Cardiac fibroblast (primary cell): ENCODE measurements at places on chromosomes 7 and 10.

DNA sequence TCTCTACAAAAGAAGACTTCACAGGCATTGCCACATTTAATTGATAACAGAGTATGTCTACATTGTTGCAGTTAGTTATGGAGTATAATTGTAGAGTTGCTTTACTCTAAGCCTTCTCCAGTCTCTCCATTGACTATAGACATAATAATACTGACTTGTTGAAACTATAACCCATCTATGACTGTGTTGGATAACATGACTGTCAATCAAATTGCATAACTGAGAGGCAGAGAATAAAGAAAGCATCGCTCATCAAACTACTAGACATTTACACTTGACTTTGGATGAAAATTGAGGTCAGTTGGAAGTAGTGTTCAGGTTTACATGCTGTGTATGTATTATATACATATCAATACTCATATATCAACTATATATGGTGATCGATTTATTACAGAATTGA lies 3.4 kb upstream of the ATXN7L1 start:
- no peak for DNase-seq

DNA sequence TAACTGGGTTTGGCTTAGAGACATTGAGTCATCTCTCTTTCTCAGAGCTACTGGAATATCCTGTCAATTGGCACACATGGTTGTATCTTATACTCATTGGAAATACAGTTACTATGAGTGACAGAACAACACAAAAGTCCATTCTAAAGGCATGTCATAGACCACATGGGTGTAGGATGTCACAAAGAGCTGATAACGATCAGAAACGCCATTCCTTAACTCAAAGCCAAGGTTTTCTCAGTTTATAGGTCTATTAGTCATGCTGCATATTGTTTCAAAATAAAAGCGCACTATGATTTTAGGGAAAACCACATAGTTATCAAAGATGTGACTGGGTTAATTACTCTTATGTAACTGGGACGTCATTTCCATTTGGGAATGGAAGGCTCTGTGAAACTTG lies 147.2 kb upstream of the FAM171A1 start:
- peak; percentile 4 for DNase-seq

- peak; percentile 80 for DNase-seq
Observed at GRCh38 chr10:121709675-121710073, 111.4 kb upstream of the FGFR2 start.

- no peak for DNase-seq
Observed at GRCh38 chr7:127730658-127731276, 78.8 kb downstream of the SND1 start.

DNA sequence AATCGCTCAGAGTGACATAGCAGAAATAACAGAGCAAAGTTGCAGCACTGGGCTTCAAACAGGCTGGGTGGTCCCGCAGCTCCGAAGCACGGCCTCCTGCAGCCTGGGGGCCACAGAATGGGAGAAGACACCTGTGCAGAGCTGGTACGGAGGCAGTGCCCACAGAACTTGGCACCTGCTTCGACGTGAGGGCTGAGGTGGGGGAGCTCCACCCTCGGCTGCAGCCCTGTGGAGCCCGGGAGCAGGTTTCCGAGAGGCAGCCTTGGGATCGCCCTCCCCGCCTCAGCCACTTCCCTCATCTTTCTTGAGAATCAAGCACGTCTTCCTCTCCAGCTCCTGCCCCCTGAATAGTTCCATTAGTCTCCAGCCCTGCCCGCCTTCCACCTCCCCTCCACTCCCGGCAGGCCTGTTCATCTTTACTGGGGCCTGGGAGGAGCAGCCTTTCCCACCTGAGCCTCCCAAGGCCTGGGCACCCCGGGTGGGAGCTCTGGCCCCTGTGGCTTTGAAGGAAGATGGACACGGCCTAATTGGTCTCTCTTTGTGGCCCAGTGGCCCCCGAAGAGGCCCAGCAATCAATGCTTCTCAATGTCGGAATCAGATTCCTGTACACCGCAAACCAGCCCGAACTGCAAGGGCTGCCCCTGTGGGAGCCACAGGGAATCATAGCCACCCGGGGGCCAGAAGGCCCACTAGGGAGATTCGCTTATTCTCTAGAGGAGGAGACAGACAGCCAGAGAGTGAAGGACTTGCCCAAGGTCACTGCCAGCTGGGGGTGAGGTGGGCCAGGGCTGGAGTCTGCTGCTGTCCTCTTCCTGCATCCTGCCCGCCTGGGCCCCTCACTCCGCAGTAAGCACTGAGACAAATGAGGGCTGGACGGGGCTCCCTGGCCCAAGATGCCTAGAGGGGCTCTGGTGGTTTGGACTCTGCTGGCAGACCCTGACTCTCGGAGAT lies 17.0 kb upstream of the PCBD1 start:
- no peak for DNase-seq

DNA sequence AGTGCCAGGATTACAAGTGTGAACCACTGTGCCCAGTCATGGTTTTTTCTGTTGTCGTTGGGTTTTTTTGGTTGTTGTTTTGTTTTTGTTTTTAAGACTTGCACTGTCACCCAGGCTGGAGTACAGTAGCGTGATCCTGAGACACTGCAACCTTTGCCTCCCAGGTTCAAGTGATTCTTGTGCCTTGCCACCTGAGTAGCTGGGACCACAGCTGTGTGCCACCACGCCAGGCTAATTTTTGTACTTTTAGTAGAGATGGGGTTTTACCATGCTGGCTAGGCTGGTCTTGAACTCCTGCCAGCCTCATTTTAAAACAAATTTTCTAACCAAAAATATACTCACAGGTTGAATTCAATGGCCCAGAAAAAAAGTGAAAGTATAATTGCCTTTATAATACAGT lies 174.1 kb downstream of the AHR start:
- DNase-seq, result no peak

GRCh38 chr10:118449521-118449920 lies 107.4 kb upstream of the FAM204A start:
- DNase-seq, result no peak

DNA sequence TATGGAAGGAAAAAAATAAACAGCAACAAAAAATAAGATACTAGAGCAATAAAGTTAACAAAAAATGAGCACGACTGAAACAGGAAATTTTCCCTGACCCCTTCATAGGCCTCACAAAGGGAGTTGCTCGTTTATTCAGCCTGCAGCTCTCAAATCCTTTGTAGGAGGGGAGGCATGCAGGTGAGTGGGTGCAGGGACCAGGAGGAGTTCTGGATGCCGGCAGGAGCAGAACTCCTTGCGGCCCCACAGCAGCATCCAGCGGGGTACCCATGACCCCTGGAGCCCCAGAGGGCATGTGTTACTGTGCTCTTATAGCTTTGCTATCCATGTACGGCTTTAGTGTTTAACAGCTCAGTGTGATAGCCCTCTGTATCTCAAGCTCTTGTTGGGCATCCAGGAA lies 5.8 kb downstream of the TAS2R39 start:
- no peak for DNase-seq

DNA sequence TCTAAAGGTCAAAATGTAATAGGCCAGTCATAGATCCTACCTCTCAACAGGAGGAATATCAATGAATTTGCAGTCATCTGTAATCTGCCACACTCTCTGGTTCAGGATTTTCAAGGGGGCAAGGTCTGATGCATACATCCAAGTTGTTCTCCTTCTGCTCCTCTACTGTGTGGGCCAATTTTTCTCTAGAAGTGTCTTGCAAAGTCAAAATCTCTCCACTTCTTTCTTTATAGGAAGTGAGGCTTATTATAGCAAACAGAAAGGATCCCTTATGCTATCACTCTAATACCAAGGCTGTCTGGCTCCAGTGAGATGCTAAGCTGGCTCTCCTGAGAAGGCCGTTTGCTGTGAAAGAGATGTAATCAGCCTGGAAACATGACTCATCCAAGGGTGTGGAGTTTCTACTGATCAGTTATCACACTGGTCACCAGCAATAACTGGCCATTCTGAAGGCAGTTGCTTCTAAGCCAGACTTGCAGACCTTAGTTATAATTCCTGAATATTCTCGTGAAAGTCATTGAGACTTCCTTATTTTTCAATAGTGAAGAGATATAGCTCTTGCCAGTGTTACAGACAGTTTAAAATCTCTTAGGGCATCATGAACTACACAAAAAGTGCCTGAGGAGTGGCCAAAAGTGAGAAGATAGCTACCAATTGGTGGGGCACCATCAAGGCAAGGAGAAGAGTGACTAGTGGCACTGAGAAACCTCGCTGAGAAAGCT lies 43.2 kb upstream of the LRGUK start:
- DNase-seq, result peak; percentile 13

- DNase-seq, result peak; percentile 34
Observed at GRCh38 chr7:42189535-42189934, 47.5 kb downstream of the GLI3 start.

DNA sequence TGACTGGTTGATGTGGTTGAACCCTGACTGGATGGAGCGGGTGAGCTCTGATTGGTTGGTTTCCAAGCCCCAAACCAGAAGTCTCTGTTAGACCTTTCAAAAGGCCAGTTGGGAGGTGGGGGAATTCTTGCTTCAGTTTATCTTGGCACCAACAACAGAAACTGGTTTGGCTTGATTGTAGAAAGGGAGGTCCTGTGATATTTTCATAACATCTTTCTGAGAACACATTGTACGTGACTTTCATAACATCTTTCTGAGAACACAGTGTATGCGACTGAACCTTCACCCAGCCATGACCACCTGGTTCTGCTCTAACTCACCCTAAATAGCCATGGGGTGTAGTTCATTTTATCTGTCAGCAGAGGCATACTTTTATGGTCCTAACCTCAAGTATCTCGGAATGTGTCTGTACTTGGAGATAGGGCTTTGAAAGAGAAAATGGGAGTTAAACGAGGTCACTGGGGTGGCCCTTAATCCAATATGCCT lies 88.3 kb downstream of the GALNT17 start:
- no peak for DNase-seq

- no peak for DNase-seq
Observed at GRCh38 chr7:156614434-156615264, 25.9 kb upstream of the RNF32 start.

GRCh38 chr7:36048141-36048901 lies 104.7 kb upstream of the EEPD1 start:
- peak; percentile 89 for DNase-seq

GRCh38 chr7:112006071-112006470 lies 200.1 kb downstream of the DOCK4 start:
- no peak for DNase-seq

DNA sequence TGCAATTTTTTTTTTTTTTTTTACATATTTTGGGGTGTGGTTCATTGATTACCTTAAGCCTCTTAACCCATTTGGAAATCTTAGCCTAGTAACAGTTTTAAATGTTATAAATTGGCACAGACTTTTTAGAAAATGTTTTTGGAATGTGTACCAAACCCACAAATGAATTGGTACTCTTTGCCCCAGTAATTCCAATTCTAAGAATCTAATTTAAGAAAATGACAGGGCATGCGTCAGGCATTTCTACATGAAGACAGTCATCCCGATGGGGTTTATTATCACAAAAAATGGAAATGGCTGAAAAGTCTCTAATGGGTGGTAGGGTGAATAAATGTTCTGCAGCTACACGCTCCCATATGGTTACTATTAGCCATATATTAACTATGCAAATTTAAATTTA lies 54.9 kb downstream of the ITIH5 start:
- no peak for DNase-seq

DNA sequence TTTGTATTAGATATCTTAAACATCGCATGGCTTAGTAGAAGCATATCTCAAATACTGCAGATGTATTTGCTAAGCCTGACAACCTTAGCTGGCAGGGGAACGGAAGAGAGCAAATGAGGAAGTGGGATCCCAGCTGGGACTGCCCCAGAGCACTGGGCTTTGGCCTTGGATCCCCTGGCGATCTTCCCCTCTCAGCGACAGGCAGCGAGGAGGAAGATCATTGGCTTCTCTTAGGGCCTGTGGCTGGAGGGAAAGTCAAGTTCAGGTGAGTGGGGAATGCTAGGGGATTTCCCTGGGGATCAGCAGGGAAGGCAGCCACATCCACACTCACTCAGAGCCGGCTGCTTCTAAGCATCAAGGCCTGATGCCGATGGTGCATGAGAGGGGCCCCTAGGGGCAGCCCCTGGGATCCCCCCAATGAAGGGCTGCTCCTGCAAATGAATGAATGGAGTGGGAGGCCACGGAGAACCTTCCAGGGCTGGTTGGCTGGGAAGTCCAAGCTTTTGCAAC lies 42.0 kb downstream of the LYZL2 start:
- no peak for DNase-seq

- no peak for DNase-seq
Observed at GRCh38 chr10:133225707-133226191, 4.3 kb upstream of the UTF1 start.

DNA sequence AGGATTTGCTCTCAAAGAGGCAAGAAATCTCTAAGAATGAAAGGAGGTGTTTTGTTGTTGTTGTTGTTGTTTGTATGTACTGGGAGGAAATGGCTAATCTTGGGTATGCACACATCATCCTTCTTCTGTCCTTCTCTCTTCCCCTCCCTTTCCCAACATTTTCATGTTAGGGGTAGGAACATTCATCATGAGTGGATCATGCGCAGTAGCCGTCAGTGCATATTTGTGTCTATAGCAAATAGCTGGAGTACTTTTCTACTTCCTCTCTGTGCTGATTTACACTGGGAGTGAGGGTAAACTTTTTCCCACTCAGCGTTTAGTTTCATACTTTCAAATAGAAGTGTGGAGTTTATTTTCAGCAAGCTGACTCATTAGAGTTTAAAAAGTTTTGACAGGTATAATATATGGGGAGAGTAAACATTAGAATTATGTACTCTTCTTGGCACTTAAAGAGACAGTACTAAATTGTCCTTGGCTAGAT lies 80.5 kb upstream of the PRKG1 start:
- DNase-seq, result peak; percentile 89

DNA sequence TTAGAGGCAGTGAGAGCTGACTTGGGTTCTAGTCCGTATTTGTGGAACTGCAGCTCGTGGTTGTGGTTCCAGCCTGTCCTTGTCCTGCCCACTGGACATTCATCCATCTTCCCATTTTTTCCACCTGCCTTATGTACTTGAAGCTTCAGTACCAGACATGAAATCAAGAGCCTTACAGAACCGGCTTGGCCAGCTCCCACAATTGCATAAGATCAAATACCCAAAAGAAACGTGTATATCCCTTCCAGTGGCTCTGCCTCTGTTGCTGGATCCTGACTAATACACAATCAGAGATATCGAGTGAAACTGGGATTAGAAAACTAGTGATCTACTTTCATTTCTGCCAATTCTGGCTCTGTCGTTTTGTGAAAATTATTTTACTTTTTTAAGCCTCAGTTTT lies 23.8 kb upstream of the LIPA start:
- DNase-seq, result no peak

DNA sequence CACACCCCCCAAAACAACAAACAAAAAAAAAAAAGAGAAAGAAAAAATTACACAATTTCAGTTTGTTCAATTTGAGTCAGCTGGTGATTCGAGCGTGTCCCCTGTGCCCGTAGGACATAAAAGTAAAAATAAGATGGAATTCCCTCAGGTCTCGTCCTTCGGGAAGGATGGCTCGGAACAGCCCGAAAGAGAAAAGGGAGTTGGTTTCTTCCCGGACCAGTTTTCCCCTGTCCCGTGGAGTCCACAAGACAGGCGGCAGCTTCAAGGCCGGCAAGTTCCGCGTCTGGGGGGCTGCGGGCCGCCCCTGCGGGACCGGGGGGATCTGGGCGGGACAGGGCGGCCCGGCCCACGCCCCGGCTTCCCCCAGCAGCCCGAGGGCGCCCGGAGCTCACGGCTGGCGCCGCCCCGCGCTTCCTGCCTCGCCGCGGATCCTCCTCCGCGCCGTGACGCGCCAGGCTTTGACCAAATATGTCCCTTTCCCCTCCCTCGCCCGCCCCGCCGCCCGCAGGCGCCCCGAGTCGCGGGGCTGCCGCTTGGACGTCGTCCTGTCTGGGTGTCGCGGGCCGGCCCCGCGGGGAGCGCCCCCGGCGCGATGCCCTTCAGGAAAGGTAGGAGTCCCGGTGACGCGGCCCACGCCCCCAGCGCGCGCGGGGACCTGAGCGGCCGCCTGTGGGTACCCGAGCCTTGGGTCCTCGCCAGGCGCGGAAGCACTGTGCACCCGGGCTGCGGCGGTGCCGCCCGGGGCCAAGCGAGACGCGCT lies 55.8 kb downstream of the RBM17 start:
- DNase-seq, result peak; percentile 88
